ENCODE measurements at places on chromosomes 5 and 9.

DNA sequence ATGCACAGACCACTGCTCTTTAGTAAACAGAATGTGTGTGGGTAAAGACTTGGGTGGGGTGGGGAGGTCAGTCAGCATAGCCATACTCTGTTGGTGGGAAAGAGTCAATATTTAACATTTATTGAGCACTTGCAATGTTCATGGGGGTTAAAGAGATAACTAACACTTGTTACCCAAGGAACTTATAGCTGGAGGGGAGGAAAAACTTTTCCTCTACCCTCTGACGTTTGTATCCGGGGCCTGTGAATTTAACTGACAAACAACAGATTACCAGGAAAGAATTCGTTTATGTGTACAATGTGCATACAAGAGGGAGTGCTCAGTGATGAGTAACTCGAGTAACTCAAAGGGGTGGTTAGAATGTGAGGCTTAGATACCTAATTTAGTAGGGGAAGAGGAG, 6.8 kb upstream of the CLINT1 start:
- no peak for ATAC-seq

GRCh38 chr9:35962126-35962906, 4.4 kb upstream of the OR2S2 start:
- no peak for ATAC-seq

DNA sequence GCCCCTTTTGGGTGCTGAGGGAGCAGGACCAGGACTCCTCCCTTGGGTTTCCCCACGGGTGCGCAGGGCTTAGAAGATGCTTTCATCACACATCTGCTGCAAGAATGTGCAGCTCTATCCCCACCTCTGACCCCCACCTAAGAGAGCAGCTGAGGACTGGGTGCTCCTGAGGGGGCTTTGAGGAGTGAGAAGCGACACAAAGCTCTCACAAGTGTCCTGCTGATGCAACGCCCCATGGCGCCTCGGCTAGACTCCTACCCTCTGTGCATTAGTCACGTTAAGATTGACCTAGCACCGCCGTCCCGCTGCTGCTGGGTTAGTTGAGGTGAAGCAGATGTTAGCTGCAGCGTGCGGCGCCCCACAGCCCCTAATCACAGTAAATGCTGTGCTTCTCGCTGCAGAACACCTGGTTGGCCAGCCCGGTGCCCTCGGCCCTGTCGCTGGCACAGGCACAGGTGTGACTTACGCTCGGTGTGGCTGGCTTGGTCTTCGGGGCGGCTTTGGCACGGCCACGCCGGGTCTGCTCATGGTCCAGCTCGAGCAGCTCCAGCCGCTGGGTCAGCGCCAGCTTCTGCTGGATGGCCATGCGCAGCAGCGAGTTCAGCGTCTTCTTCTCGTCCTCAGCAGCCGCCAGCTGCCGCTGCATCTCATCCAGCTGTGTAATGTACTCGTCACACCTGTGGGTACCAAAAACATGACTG, 45.0 kb upstream of the IPPK start:
- no peak for ATAC-seq

GRCh38 chr9:14654932-14655331, 38.3 kb downstream of the ZDHHC21 start:
- ATAC-seq, result no peak

DNA sequence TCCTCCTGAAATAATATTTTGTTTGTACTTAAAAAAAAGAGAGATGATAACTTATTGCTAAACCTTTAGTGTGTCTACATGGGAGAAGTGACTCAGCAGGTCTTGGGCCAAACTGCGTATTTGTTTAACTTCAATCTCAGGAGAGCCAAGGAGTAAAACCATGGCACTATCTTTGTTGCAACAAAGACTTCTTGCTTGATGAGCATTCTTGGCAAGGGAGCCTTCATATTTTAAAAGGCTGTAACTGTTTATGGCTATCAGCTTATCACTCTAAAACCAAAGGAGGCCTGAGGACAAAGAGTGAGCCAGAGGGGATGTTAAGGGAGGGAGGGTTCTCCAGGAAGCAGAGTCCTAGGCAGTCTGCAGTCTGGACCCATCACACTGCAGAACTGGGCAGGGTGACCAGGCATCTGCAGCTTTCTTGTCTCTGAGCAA, 216.2 kb upstream of the S1PR3 start:
- ATAC-seq, result no peak

DNA sequence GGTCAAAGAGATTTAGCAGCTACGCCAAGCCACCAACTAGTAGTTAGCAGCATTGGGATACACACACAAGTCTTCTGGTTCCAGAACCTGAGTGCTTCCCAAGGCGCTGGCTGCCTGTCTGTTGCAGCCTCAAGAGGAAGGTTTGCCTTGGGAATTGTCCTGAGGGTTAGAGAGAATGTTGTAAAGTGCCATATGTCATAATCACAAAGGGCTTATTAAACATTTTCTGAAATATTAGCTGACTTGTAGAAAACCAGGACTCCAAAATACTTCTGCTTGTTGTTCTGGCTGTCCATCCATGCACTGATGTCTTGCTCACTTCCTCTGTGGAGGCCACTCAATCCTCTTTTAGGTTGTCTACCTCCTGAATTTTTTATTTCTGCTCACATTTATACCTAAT, 46.3 kb downstream of the SLC36A1 start:
- no peak for ATAC-seq
